AG10803 (cell line): ENCODE measurements at places on chromosomes 2 and 18.

DNA sequence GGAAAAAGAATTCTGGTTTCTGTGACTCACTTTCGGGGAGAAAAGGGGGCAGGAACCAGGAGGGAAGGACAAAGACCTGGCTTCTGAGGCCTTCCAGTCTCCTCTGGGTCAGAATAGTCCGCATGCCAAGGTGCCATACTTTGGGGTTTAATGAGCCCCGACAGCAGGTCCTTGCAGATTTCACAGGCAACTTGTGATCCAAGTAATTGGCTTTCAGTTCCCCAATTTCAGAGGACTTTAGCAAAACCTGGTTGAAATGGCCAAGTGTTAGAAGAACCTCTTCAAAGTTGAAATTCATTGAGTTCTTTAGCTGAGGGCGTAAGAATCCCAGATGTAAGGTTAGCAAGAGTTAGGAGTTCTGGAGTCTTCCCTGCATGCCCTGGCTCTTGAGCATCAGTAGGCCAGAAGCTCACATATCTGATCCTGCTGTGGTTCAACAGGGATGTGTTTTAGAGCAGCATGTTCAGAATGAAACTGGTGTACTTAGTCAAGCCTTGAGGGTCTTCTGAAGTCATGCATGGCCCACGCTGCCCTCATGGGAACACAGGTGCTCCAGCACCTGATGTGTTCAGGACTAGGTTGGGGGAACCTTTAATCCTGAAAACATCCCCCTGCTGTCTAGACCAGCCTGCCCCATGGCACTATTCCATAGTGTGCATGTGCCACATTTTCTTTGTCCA is 143.0 kb downstream of the NUP35 start:
- no peak for DNase-seq

DNA sequence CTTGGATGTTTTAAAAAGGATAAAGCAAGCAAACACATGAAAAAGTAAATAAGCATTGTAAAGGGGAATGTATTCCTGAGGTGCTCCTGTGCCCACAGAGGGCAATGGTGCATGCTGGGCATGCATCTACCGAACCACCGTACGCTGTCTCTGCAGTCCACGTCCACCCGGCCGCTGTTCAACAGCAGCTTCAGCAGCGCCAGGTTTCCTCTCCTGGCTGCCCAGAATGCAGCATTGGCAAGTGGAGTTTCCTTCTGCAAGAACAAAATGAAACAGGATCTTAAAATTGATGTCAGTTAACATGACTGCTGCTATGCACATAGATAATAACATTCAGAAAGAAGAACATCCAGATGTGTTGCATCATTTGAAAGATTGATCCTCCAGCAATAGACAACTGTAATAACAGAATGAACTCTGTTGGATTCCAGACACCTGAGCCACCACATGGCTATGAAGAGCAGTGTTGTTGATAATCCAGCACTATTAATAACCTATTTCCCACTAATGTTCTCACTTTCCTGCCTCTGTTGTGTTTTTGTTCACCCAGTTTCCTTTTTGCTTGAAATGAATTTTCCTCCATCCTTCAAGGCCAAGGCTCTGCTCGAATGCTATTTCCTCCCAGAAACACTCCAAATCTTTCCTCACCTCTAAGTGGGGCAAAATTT is 13.6 kb downstream of the ANKRD29 start:
- no peak for DNase-seq

DNA sequence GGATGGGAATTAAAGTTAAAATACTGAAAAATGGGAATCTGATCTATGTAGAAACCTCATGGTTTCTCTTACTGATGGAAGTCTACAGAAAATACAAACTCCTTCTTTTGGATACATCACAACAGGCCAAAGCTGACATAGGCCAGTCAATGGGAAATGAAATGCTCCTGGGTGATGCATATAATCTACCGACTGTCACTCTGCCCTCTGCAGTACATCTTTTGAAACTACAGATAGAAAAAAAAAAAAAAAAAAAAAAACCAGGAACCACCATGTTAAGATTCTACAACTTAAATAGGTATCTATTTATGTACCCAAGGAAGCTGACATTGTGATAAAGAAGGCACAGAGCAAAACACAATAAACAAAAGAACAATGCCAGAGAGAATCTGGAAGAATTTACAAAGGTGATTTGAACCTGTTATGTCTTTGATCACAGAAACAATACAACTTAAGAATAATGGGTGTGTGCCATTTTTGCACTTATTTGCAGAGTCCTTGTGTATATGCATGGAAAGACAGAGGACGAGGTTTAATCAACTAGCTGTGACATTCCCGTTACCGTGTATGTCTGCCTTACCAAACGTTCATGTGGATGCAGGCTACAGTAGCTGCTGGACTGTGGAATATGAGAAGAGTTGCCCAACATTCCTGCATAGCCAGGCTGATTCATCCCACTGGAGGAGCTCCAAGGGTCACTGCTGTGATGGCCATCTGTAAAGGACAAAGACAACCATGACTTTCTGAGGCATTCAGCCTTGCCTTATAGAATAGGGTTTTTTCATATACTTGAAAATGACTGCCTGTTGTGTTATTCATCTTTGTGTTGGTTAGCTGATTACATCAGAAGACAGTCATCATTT is 312.7 kb downstream of the TCF4 start:
- DNase-seq, result peak; percentile 89

GRCh38 chr2:157431176-157431575 is 12.7 kb downstream of the CYTIP start:
- no peak for DNase-seq

- no peak for DNase-seq
Measured at GRCh38 chr18:12564861-12565260, 93.0 kb downstream of the SPIRE1 start.

GRCh38 chr18:6001867-6002266 is 106.5 kb upstream of the TMEM200C start:
- DNase-seq, result no peak

DNA sequence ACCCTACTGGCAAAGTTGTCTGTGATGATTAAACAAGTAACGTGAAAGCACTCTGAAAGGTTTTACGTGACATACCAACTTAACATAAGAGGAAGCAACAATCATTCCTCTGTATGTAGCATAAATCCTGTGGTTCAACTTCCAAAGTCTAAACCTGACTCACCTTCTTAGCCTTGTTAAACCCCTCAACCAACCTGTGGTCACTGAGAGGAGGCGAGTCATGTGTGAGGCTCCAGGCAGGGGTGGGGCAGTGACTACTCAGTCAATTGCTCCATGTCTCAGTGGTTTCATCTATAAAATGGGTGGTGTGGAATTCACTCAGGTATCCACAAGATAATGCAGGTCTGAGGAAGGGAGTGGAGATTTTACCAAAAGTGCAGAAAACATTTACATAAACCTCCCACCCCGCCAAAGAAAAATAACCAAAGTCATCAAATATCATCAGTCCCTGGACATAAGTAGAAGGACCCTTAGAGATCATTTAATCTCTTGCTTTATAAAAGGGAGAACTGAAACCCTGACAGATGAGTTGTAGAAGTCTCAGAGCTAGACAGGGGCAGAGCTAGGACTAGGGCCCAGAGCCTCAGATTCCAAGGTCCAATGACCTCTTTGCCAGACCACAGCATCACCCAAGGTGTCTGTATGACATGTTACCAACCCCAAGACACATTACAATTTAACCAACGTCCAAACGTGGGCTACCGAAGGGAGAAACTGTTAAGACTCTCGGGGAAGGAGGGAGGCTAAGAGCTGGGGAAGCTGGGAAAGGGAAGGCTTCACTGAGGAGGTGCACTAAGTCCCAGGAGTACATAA is 3.7 kb upstream of the PCBP1 start:
- no peak for DNase-seq

- DNase-seq, result no peak
Measured at GRCh38 chr2:66497431-66498288, 62.7 kb downstream of the MEIS1 start.

DNA sequence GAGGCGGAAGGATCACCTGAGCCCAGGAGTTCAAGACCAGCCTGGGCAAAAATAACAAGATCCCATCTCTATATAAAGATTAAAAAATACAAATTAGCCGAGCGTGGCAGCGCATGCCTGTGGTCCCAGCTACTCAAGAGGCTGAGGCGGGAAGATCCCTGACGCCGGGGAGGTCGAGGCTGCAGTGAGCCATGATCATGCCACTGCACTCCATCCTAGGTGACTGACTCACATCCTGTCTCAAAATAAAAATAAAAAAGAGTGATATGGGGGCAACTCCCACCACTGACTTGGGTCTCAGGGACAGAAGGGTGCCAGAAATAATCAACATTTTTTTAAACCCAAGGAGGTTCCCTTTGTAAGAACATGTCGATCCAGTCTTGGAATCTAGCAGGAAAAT is 37.6 kb downstream of the ZNF516 start:
- DNase-seq, result no peak

- no peak for DNase-seq
Measured at GRCh38 chr18:31878358-31878757, 64.6 kb downstream of the TRAPPC8 start.

- no peak for DNase-seq
Measured at GRCh38 chr2:69674316-69674670, 30.8 kb upstream of the AAK1 start.

DNA sequence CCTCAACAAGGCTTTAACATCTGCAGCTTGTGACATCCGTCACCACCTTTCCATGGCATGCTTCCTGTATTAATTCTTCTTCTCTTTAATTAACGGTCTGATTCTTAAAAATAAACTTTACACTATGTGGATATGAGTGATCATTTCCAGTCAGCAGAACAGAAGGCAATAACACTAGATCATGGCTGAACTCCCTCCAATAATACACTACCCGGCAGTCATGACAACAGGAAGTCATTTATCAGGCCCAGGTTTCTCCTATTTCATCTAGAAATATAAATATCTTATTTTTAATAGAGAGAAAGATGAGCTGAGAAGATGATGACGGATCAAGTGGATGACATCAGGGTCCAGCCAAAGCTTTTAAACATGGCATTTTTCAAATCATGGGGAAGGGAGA is 792.2 kb downstream of the SLC4A3 start:
- no peak for DNase-seq
